Glutamatergic neuron (in vitro differentiated cells): ENCODE measurements at places on chromosomes 13 and 19.

DNA sequence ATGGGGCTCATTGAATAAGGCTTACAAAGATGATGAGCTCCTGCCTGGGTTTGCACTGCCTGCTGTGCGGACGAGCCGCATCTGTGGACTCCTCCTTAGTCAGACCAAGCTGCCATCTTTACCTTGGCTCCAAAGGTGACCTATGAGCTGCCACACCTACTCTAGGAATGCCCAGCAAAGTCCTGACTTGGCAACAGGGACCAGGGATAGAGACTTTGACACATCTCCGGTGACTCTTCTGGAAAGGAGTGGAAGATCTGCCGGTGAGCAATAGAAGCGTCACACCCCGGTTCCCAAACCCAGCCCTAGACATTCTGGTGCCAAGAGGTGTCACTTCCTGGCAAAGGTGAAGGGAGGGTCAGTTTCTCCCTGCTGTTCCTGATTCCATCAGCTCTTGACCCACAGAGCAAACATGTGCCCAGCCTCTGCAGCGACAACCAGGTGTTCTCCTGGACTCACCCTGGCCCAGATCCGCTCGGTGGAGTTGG is 50.2 kb upstream of the GTF3A start:
- no peak for DNase-seq

DNA sequence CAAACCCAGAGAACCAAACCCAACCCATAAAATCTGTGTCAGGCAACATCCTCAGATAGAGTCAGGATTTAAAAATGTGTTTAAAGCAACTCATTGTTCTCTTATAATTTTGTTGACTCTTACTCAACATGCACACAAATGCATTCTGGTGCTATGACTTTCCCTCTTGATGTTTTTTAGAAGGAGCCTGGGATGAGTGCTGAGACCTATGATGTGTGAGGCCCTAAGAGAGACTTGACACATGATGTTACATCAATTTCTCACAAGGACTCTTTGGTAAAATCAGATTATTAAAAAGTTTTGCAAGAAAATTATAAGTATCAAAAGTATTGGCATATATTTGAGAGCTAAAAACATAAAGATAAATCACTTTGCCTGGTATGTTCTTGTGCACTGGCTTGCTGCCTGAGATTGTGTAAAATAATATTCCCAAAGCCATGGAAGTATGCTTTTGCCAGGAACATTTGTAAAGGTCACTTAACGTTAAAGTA is 173.9 kb downstream of the DCLK1 start:
- DNase-seq: no peak

GRCh38 chr13:49409008-49409407 is 34.9 kb downstream of the CAB39L start:
- no peak for DNase-seq

- no peak for DNase-seq
Measured at GRCh38 chr13:87403748-87404432, 267.3 kb upstream of the SLITRK5 start.

- DNase-seq: no peak
Measured at GRCh38 chr19:49807058-49807903, 5.8 kb downstream of the FUZ start.

DNA sequence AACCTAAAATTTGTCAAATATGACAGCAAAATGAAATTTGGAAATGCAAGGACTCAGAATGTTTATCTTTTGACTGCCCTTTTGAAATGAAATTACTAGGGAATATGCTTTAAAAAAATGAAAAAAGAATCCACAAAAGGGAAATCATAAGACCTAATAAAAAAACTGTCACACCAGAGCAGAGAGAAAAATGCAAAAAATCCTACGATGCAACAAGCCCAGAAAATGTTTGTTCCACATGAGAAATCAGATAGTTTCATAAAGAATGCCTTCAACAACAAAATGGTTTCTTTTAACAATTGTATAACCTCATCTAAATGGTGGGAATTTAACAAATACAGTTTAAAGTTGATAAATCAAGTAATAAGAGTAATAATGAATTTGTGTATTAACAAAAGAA is 8.0 kb downstream of the LPAR6 start:
- DNase-seq: no peak
